Right renal cortex interstitium (tissue), 3 donors: ENCODE measurements at places on chromosomes 12 and 14. TPM values are rescaled to one million over a fixed set of nuclear protein-coding genes. Genes with fewer than 3 reads are reported as not detected.

The CLEC4C gene
- 0.28 TPM for polyA plus RNA-seq

The PDE6H gene
- not detected for polyA plus RNA-seq

The TMEM52B gene
- 203 TPM for polyA plus RNA-seq

The TGFB3 gene
- 12.0 TPM for polyA plus RNA-seq

The PPP1R12A gene
- 127 TPM for polyA plus RNA-seq

The COL2A1 gene
- 34.9 TPM for polyA plus RNA-seq

The APOF gene
- polyA plus RNA-seq = 0.11 TPM

The EEA1 gene
- polyA plus RNA-seq = 18.0 TPM

The TAS2R7 gene
- not detected for polyA plus RNA-seq

The ANO2 gene
- 5.6 TPM for polyA plus RNA-seq

The CLSTN3 gene
- polyA plus RNA-seq = 105 TPM

The GDF11 gene
- 19.9 TPM for polyA plus RNA-seq

The CCDC38 gene
- polyA plus RNA-seq = 0.37 TPM

The KRT82 gene
- not detected for polyA plus RNA-seq

The ZNF891 gene
- 3.3 TPM for polyA plus RNA-seq

The DDN gene
- polyA plus RNA-seq = 76.0 TPM
